Esophagus (tissue), 2 donors: ENCODE measurements at places on chromosomes 3 and 15. TPM values are rescaled to one million over a fixed set of nuclear protein-coding genes. Genes with fewer than 3 reads are reported as not detected.

The FANCD2OS gene
- 0.22 TPM for polyA plus RNA-seq

The CAND2 gene
- polyA plus RNA-seq, result 1.2 TPM

The EIF2A gene
- 63.7 TPM for polyA plus RNA-seq

The C2CD4B gene
- polyA plus RNA-seq, result 0.29 TPM

The CNTN3 gene
- polyA plus RNA-seq, result 0.29 TPM

The CD200 gene
- polyA plus RNA-seq, result 0.90 TPM

The CEP19 gene
- 0.82 TPM for polyA plus RNA-seq

The CRABP1 gene
- polyA plus RNA-seq, result 0.11 TPM

The ZNF660 gene
- 0.28 TPM for polyA plus RNA-seq

The CCNB2 gene
- polyA plus RNA-seq, result 19.3 TPM

The DOCK3 gene
- polyA plus RNA-seq, result 0.93 TPM

The PLEKHO2 gene
- 6.6 TPM for polyA plus RNA-seq

The NPAP1 gene
- under 0.01 TPM for polyA plus RNA-seq

The GOLGA8J gene
- polyA plus RNA-seq, result not detected

The LMCD1 gene
- polyA plus RNA-seq, result 17.2 TPM

The MNS1 gene
- polyA plus RNA-seq, result 2.5 TPM

The ARPIN gene
- 10.9 TPM for polyA plus RNA-seq

The RETNLB gene
- polyA plus RNA-seq, result not detected

The WDR82 gene
- polyA plus RNA-seq, result 33.6 TPM

The PLCB2 gene
- 5.3 TPM for polyA plus RNA-seq

The BTD gene
- 5.1 TPM for polyA plus RNA-seq

The TXNRD3 gene
- 5.5 TPM for polyA plus RNA-seq

The C3orf20 gene
- polyA plus RNA-seq, result not detected

The TMCC1 gene
- 8.4 TPM for polyA plus RNA-seq

The SLC22A13 gene
- polyA plus RNA-seq, result 0.53 TPM

The FHIT gene
- polyA plus RNA-seq, result 3.4 TPM

The SPESP1 gene
- polyA plus RNA-seq, result 1.2 TPM

The DALRD3 gene
- polyA plus RNA-seq, result 26.9 TPM

The HIGD2B gene
- polyA plus RNA-seq, result not detected

The CLPX gene
- polyA plus RNA-seq, result 23.4 TPM

The NME9 gene
- polyA plus RNA-seq, result 0.06 TPM

The ST3GAL6 gene
- polyA plus RNA-seq, result 4.6 TPM

The CCDC174 gene
- 10.4 TPM for polyA plus RNA-seq

The DAZL gene
- polyA plus RNA-seq, result not detected

The QARS1 gene
- polyA plus RNA-seq, result 228 TPM

The CASR gene
- not detected for polyA plus RNA-seq

The TNNC1 gene
- 1.3 TPM for polyA plus RNA-seq

The MCTP2 gene
- polyA plus RNA-seq, result 2.5 TPM

The GRAMD1C gene
- 21.1 TPM for polyA plus RNA-seq

The DLL4 gene
- polyA plus RNA-seq, result 1.8 TPM

The TMIE gene
- polyA plus RNA-seq, result 1.2 TPM

The CD200R1L gene
- not detected for polyA plus RNA-seq

The EBLN2 gene
- 0.92 TPM for polyA plus RNA-seq

The ZNF774 gene
- polyA plus RNA-seq, result 0.80 TPM

The EFCAB12 gene
- 0.02 TPM for polyA plus RNA-seq

The ADAMTS7 gene
- 0.63 TPM for polyA plus RNA-seq

The C3orf49 gene
- not detected for polyA plus RNA-seq

The AADACL2 gene
- 0.12 TPM for polyA plus RNA-seq

The LTF gene
- 2.3 TPM for polyA plus RNA-seq

The NAALADL2 gene
- polyA plus RNA-seq, result 0.26 TPM

The GABRB3 gene
- polyA plus RNA-seq, result 0.45 TPM

The RHOV gene
- polyA plus RNA-seq, result 137 TPM

The FILIP1L gene
- 2.6 TPM for polyA plus RNA-seq

The GOLGA8T gene
- polyA plus RNA-seq, result 0.05 TPM

The LARP6 gene
- polyA plus RNA-seq, result 6.5 TPM

The SPTBN5 gene
- 2.7 TPM for polyA plus RNA-seq
